CD4-positive, alpha-beta T cell (primary cell): ENCODE measurements at places on chromosomes 6 and 20. TPM values are rescaled to one million over a fixed set of nuclear protein-coding genes. Genes with fewer than 3 reads are reported as not detected.
A peak's percentile ranks its signal among the peaks of the same experiment; 100 is the strongest.

The CEP162 gene
- total RNA-seq = 2.6 TPM

DNA sequence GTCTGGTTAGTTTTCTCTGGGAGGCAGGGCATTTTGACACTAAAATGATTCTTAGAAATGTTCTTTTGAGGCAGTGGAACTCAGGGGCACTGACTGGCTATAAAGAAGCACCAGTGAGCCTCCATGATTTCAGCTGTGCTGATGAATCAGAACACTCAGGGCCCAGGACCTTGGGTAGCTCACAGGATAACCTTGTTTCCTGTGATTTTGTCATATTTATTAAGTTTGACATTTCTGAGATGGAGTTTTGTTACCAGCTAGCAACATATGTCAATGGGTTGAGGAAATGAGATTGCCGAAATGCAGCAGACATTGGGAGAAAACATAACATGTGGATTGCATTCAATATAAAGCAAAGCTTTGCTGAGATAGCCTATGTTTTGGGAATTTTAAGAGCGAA, 802.4 kb downstream of the EYS start:
- no peaks in the 10 kb centered on the region for H3K4me1 ChIP-seq
- no peaks in the 10 kb centered on the region for H3K36me3 ChIP-seq
- H3K4me3 ChIP-seq = no peak overlapping the region
- no peaks in the 10 kb centered on the region for H3K27me3 ChIP-seq
- H3K27ac ChIP-seq = no peak overlapping the region

DNA sequence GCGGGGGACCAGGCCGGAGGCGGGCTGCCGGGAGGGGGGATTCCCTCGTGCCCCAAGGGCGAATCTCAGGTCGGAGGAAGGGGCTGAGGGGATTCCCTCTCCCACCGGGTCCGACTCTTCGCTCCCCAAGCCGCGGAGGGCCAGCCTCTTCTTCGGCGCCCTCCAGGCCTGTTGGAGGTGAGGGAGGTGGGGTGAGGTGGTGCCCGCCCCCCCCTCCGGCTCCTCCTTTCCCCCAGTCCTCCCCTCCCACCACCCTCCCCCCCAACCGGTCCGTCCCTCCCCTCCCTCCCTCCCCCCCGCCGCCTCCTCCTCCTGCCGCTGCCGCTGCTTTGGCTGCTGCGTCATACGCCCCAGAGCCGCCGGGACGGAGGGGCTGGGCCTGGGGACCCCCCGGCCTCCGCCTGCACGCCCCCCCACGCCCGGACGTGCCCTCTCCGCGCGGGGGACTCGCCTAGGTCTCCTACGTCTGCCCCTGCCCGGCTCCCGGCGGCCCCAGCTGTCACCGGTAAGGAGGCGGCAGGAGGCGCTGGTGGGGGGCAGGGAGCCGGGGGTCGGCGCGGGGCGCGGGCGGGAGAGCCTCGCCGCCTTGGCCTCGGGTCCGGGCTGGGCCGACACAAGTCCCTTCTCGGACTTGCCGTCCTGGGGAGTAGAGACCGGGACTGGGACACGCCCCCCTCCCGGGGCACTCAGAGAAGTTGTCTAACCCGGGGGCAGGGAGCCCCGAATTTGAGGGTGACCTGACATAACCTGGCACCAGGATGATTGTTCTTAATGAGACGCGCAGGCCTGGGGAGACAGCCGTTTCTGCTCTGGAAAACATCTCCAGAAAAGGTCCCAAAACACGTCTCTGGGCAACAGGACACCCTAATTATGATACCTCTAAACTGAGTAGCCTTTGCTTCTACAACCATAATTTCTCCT, at the start of gene PHF1:
PHF1 (plus strand) TSS at position 304 of the 921 bp plus-strand sequence. CDS start 1,250 bp downstream, outside the sequence.
- H3K36me3 ChIP-seq = peaks cover 40% of the 10 kb centered on the region
- peak within 1 kb of the TSS; percentile 81 for H3K4me3 ChIP-seq
- peak within 1 kb of the TSS; percentile 99 for H3K27ac ChIP-seq
- H3K4me1 ChIP-seq = peaks cover 64% of the 10 kb centered on the region
- no peaks in the 10 kb centered on the region for H3K27me3 ChIP-seq

DNA sequence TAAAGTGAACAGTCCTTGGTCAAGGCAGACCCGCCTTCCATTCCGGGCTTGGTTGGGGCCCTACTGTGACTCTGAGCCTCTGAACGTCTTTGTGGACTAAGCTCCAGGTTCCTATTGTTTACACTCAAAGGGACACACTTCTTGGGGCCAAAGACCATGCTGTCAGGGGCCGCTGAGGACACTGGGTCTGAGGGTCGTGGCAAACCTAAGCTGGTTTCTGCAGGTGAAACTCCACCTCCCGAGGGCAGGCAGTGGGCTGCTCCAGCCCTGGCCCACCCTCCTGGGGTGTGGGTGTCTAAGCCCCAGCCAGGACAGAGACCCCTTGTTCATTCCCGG, 43.1 kb downstream of the DSTN start:
- peaks cover 49% of the 10 kb centered on the region for H3K4me1 ChIP-seq
- no peak for DNase-seq
- no peak overlapping the region for H3K4me3 ChIP-seq
- no peak overlapping the region for H3K27ac ChIP-seq
- peaks cover 5% of the 10 kb centered on the region for H3K36me3 ChIP-seq
- no peaks in the 10 kb centered on the region for H3K27me3 ChIP-seq

The FILIP1 gene
- total RNA-seq = 0.06 TPM
